ENCODE measurements at places on chromosomes 4 and X. TPM values are rescaled to one million over a fixed set of nuclear protein-coding genes. Genes with fewer than 3 reads are reported as not detected.
A peak's percentile ranks its signal among the peaks of the same experiment; 100 is the strongest.

GRCh38 chrX:71540801-71541200 lies 7.9 kb downstream of the OGT start:
- no peak overlapping the region for H3K4me3 ChIP-seq
- peaks cover 6% of the 10 kb centered on the region for H3K36me3 ChIP-seq
- DNase-seq, result no peak
- peaks cover 11% of the 10 kb centered on the region for H3K4me1 ChIP-seq

GRCh38 chr4:10129196-10130177 lies 12.9 kb upstream of the WDR1 start:
- DNase-seq, result no peak
- no peak overlapping the region for H3K27ac ChIP-seq
- H3K36me3 ChIP-seq, result no peaks in the 10 kb centered on the region
- H3K4me1 ChIP-seq, result peaks cover 11% of the 10 kb centered on the region

- no peaks in the 10 kb centered on the region for H3K36me3 ChIP-seq
- DNase-seq, result no peak
- H3K27me3 ChIP-seq, result no peaks in the 10 kb centered on the region
- no peak overlapping the region for H3K27ac ChIP-seq
- no peak overlapping the region for H3K4me3 ChIP-seq
- H3K4me1 ChIP-seq, result peaks cover 3% of the 10 kb centered on the region
Measured at GRCh38 chr4:53854991-53855568, 209.3 kb downstream of the CHIC2 start.

- no peak for DNase-seq
- no peak overlapping the region for H3K27ac ChIP-seq
- no peaks in the 10 kb centered on the region for H3K4me1 ChIP-seq
- peaks cover 1% of the 10 kb centered on the region for H3K36me3 ChIP-seq
Measured at GRCh38 chr4:140595065-140595464, 26.3 kb upstream of the UCP1 start.

DNA sequence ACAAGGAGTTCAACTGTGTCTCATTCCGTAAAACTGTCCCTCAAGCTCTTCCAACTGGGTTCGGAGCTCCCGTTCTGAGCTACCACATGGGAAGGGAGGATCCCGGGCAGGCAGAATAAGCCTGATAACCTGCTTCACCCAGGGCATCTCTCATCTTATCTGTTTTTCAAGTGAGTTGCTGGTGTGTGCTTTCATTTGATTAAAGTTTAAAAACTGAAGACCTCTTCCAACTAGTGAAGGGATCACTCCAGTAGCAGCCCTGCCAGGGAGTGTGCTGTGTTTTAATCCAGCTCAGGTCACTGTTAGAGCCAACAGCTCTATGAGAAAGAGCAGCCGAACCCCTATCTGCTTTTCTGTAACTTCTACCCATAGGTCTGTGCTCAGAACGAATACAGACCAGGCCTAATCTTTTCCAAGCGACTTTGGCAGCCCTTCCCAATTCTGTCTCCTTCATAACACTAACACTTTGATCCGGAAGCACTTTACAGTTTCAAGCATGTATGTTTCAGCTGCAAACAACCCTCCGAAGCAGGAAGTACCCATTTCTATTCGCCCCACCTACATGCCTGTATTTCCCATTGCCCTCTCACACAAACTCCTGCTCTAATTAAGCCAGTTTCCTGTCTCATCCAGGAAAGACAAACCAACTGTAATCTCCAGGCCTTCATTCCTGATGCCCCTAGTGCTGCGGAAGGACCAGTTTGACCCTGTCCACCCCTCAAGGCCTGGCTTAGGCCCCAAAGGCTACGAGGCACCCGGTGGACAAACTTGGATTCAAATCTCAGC lies 60.9 kb downstream of the IRF2 start:
- H3K4me1 ChIP-seq, result peaks cover 2% of the 10 kb centered on the region
- no peak for DNase-seq
- no peaks in the 10 kb centered on the region for H3K27me3 ChIP-seq
- H3K36me3 ChIP-seq, result peaks cover 24% of the 10 kb centered on the region
- peak overlapping the region; percentile 65 for H3K27ac ChIP-seq

Gene GABRE
- total RNA-seq, result 2.6 TPM
